ENCODE measurements at places on chromosomes 5 and 9. TPM values are rescaled to one million over a fixed set of nuclear protein-coding genes. Genes with fewer than 3 reads are reported as not detected.

- H3K27ac ChIP-seq = no peak overlapping the region
- H3K36me3 ChIP-seq = no peaks in the 10 kb centered on the region
- no peak overlapping the region for H3K4me3 ChIP-seq
- H3K27me3 ChIP-seq = no peaks in the 10 kb centered on the region
These were observed 266.2 kb downstream of the SPATA31D1 start for GRCh38 chr9:82254646-82255367.

Gene IFNA21
- total RNA-seq = not detected

GRCh38 chr5:149747141-149747832 is 17.2 kb downstream of the PPARGC1B start:
- H3K4me1 ChIP-seq = no peaks in the 10 kb centered on the region
- H3K4me3 ChIP-seq = no peak overlapping the region
- no peak overlapping the region for H3K27ac ChIP-seq
- H3K36me3 ChIP-seq = no peaks in the 10 kb centered on the region
- DNase-seq = no peak
- no peaks in the 10 kb centered on the region for H3K27me3 ChIP-seq

DNA sequence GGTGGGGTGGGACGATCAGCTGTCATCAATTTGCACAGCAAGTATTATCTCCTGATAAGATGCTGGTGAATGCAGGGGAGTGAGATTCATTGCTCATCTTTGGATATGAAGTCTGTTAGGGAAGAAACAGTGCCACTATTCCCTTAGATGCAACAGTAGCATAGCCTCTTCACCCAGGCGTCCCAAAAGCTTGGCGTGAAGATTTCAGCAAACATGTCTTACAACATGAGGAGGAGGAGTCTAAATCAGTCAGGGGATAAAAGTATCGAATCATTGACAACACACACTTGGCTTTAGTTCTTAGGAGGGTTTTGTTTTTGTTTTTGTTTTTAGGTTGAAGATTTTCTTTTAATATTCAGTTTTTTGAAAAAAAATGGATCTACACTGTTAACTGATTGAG is 26.5 kb downstream of the SNX18 start:
- H3K27me3 ChIP-seq = no peaks in the 10 kb centered on the region
- H3K27ac ChIP-seq = no peak overlapping the region
- DNase-seq = no peak
- H3K4me3 ChIP-seq = no peak overlapping the region
- H3K4me1 ChIP-seq = peaks cover 7% of the 10 kb centered on the region

- DNase-seq = no peak
- no peaks in the 10 kb centered on the region for H3K36me3 ChIP-seq
- H3K4me1 ChIP-seq = no peaks in the 10 kb centered on the region
These were observed 175.1 kb upstream of the MAP1B start for GRCh38 chr5:71932131-71932654.

DNA sequence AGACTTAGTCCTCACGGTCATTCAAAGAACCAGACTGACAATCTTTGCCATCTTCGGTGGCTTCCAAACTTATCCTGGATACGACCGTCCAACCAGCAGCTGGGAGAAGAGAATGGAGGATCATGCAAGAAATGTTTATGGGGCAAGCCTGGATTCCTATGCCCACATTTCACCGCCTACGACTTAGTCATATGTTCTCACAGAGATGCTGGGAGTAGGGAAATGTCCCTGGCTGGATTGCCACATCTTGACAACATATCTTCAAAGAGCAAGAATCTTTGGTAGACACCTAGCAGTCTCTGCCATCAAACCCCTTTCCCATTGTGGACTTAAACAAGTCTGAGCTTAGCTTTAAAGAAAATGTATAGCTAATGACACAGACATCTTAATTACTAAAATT is 5.0 kb downstream of the MED7 start:
- peaks cover 21% of the 10 kb centered on the region for H3K4me1 ChIP-seq
- no peaks in the 10 kb centered on the region for H3K27me3 ChIP-seq
- no peak overlapping the region for H3K4me3 ChIP-seq
- H3K27ac ChIP-seq = no peak overlapping the region

Gene ZNF454
- total RNA-seq = not detected

Gene INSL4
- not detected for total RNA-seq

- DNase-seq = no peak
- no peaks in the 10 kb centered on the region for H3K4me1 ChIP-seq
- peaks cover 6% of the 10 kb centered on the region for H3K27me3 ChIP-seq
- no peaks in the 10 kb centered on the region for H3K36me3 ChIP-seq
These were observed 213.4 kb downstream of the PLK2 start for GRCh38 chr5:58246461-58246944.

All from CD4-positive, alpha-beta memory T cell (primary cell).